ENCODE measurements at places on chromosomes 4 and X.

DNA sequence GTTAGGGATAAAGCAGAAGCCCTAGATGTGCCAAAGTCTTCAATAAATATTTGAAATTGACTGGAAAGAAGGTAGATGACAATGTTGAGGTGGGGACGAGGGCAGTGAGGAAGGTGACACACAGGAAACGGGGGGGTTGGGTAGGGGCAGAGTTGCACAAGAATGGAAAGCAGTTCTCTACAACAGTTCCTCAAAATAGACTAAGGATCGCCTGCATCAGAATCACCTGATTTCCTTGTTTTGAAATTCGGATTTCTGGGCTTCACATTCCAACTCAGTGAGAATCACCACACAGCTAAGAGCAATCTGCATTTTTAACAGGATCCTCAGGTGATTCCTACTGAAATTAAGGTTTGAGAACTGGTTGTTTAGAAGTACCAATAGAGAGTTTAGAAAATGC lies 70.6 kb downstream of the ARFIP1 start:
- H3K4me1 ChIP-seq = peaks cover 20% of the 10 kb centered on the region
- peak overlapping the region; percentile 34 for H3K27ac ChIP-seq
- H3K36me3 ChIP-seq = peaks cover 17% of the 10 kb centered on the region

- no peak overlapping the region for H3K27ac ChIP-seq
- no peak overlapping the region for H3K4me3 ChIP-seq
- H3K27me3 ChIP-seq = no peaks in the 10 kb centered on the region
- DNase-seq = no peak
- no peaks in the 10 kb centered on the region for H3K36me3 ChIP-seq
Observed at GRCh38 chr4:62814510-62815047, 1594.7 kb downstream of the TECRL start.

- H3K27ac ChIP-seq = no peak overlapping the region
- peaks cover 2% of the 10 kb centered on the region for H3K4me1 ChIP-seq
- H3K36me3 ChIP-seq = peaks cover 2% of the 10 kb centered on the region
- no peaks in the 10 kb centered on the region for H3K27me3 ChIP-seq
- DNase-seq = no peak
Observed at GRCh38 chrX:136215559-136215958, 35.6 kb downstream of the MAP7D3 start.

DNA sequence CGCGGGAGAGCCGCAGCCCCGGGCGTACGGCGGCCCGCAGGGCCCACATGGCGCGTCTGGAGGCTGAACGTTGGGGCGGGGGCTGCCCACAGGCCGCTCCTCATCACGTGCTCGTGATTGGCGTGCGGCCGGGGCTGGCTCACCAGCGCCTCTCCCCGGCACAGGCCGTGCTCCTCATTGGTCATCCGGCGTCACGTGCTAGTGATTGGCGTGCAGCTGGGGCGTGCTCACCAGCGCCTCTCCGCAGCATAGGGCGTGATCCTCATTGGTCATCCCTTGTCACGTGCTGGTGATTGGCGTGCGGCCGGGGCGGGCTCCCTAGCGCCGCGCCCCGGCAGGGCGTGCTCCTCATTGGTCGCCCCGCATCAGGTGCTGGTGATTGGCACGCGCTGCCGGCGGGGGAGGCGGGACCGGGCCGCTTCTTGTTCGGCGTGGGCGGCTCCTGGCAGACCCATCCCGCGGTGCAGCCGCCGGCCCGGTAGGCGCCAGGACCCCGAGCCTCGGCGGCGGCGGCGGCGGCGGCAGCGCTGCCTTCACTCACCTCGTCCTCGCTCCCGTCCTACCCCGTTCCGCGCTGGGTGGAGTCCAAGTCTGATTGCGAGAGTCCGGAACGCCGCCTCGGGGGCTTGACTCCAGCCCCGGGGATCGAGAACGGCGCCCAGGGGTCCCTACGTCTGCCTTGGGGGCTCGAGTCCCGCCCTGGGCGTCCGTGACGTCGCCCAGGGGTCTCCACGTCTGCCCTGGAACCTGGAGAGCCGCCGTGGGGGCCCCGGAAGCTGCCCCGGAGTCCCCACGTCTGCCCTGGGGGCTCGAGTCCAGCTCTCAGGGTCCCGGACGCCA lies at the start of gene GTPBP6:
Gene GTPBP6, minus strand, starts transcription at position 58 of the 840 bp plus-strand sequence. Its CDS starts 9 bp downstream, at position 49.
- peak; percentile 99 for DNase-seq
- peaks cover 11% of the 10 kb centered on the region for H3K36me3 ChIP-seq
- peak within 1 kb of the TSS; percentile 97 for H3K27ac ChIP-seq
- H3K27me3 ChIP-seq = peaks cover 4% of the 10 kb centered on the region
- peak within 1 kb of the TSS; percentile 87 for H3K4me3 ChIP-seq
- H3K4me1 ChIP-seq = peaks cover 18% of the 10 kb centered on the region

GRCh38 chr4:30616942-30617646 lies 103.1 kb upstream of the PCDH7 start:
- no peak overlapping the region for H3K4me3 ChIP-seq
- H3K4me1 ChIP-seq = no peaks in the 10 kb centered on the region
- H3K27me3 ChIP-seq = no peaks in the 10 kb centered on the region
- no peak for DNase-seq

GRCh38 chr4:158347556-158347955 lies 137.3 kb downstream of the TMEM144 start:
- no peak overlapping the region for H3K27ac ChIP-seq
- DNase-seq = no peak
- no peaks in the 10 kb centered on the region for H3K27me3 ChIP-seq
- no peaks in the 10 kb centered on the region for H3K36me3 ChIP-seq

DNA sequence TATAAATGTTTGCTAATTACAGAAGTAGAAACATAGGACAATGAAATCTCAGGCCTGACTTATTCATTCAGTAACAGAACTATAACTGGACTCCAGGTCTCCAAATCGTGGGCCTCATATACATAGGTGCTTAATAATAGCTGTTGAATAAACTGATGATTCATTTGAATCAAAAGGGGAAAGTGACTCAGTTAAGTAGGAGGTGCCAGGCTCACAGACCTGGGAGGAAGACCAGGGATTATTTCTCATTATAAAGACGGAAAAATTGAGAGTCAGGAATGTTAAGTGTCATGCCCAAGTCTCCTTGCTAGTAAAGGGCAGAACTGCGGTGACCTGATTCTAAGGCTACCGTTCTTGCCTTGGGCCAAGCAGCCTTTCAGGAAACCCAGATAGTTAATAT lies 131.5 kb downstream of the HS3ST1 start:
- H3K4me3 ChIP-seq = no peak overlapping the region
- H3K4me1 ChIP-seq = peaks cover 7% of the 10 kb centered on the region
- DNase-seq = no peak
- H3K27me3 ChIP-seq = no peaks in the 10 kb centered on the region

GRCh38 chrX:38069273-38069672 lies 62.9 kb downstream of the SYTL5 start:
- H3K27me3 ChIP-seq = peaks cover 6% of the 10 kb centered on the region
- no peak overlapping the region for H3K27ac ChIP-seq
- H3K4me3 ChIP-seq = no peak overlapping the region
- H3K4me1 ChIP-seq = no peaks in the 10 kb centered on the region

DNA sequence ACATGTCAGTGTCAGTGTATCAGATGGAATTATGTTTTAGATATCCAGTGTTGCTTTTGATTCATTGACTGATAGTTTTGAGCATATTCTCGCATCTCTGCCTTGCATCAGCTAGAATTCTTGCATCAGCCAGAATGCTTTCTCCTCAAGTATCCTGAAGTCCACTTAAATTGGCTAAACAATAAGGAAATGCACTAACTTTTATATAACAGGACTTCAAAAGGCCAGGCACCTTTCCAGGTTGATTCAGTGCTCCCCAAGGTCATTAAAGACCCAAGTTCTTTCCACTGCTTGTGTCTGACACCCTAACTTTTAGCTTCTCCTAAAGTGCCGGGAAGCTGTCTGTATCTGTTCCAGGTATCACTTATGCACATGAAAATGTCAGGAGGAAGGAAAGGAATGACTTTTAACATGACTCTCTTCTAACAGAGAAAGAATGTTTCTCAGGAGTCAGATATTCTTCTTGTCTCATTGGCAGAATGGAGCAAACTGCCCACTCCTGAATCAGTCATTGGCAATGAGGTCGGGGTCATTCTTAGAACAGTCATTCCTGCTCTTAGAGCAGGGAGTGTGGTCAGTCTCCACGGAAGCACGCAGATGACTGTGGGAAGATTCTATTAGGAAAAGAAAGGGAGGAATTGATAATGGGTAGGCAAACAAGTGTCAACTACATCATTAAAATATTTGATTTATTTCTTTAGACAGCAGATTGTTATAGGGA lies 92.9 kb upstream of the TLL1 start:
- no peak for DNase-seq
- no peak overlapping the region for H3K4me3 ChIP-seq
- H3K36me3 ChIP-seq = no peaks in the 10 kb centered on the region
- no peak overlapping the region for H3K27ac ChIP-seq

DNA sequence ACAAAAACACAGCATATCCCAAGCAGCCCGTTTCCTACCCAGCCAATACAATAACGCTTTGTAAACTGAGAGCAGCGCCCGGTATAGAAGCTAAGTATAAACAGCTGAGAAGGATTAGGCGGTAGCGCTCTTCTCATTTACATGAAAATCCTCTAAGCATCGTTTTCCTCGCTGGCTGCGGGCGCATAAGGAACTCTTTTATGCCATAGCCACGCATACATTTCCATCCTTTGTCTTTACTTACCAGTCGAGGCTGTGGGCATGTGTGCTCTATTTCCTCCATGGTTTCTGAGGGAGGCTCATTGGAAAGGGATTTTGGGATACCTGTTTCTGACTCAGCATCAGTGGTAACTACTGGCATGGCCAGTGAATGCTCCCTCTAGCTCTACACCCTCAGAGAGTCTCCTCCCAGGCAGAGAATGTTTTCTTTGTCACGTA lies 383 bp downstream of the PCYT1B start:
- no peaks in the 10 kb centered on the region for H3K36me3 ChIP-seq
- H3K27me3 ChIP-seq = peaks cover 21% of the 10 kb centered on the region
- H3K27ac ChIP-seq = no peak overlapping the region
- H3K4me1 ChIP-seq = peaks cover 13% of the 10 kb centered on the region
- no peak for DNase-seq
- peak overlapping the region; percentile 76 for H3K4me3 ChIP-seq

- H3K36me3 ChIP-seq = peaks cover 75% of the 10 kb centered on the region
- no peak overlapping the region for H3K27ac ChIP-seq
- peaks cover 43% of the 10 kb centered on the region for H3K4me1 ChIP-seq
Observed at GRCh38 chr4:106339431-106339830, 23.1 kb downstream of the AIMP1 start.

DNA sequence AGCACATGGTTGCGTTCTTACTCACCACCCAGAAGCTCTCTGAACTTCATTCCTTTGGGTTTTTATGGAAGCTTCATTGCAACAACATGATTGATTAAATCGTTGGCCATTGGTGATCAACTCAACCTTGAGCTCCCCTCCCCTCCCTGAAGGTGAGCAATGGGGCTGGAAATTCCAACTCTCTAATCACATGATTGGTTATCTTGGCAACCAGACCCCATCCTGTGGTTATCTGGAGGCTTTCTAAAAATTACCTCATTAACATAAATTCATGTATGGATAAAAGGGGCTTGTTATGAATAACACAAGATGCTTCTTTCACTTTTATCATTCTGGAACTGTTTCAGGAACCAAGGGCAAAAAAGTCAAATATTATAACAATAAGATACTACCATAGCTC lies 34.6 kb upstream of the NMU start:
- peaks cover 5% of the 10 kb centered on the region for H3K4me1 ChIP-seq
- H3K27ac ChIP-seq = no peak overlapping the region
- H3K27me3 ChIP-seq = peaks cover 32% of the 10 kb centered on the region

DNA sequence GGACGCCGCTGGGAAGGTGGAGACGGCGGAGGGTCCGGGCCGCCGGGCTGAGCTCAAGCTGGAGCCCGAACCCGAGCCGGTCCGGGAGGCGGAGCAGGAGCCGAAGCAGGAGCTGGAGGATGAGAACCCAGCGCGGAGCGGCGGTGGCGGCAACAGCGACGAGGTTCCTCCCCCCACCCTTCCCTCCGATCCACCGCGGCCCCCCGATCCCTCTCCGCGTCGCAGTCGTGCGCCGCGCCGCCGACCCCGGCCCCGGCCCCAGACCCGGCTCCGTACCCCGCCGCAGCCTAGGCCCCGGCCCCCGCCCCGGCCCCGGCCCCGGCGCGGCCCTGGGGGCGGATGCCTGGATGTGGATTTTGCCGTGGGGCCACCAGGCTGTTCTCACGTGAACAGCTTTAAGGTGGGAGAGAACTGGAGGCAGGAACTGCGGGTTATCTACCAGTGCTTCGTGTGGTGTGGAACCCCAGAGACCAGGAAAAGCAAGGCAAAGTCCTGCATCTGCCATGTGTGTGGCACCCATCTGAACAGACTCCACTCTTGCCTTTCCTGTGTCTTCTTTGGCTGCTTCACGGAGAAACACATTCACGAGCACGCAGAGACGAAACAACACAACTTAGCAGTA lies 483 bp downstream of the USP27X start:
- H3K4me1 ChIP-seq = peaks cover 19% of the 10 kb centered on the region
- DNase-seq = no peak
- no peaks in the 10 kb centered on the region for H3K36me3 ChIP-seq
- H3K27ac ChIP-seq = peak overlapping the region; percentile 67

Measured in activated naive CD8-positive, alpha-beta T cell treated with anti-CD3 and anti-CD28 coated beads for 36 hours (primary cell).